Hematopoietic multipotent progenitor cell treated with erythropoietin and hydrocortisone succinate and interleukin-3 and kit ligand, for 15 days (in vitro differentiated cells): ENCODE measurements at places on chromosomes 4 and X.

GRCh38 chrX:139454743-139455142 lies 75.8 kb upstream of the F9 start:
- no peak for DNase-seq

DNA sequence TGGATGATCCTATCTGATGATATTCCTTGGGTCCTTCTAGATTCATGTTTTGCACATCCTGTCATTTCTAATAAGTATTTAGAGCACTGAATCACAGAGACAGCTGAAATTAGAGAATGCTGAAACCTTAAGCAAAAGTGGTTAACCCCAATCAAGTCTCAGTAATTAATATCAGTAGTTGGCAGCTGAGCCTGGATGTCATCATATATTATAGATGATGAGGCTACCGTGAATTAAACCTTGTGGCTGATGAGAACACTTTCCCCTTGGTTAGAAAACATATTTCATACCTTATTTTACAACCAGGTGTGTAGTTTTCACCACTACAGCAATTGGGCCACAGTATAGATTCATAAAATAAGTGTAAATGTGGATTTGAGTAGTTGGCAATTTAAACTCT lies 499.0 kb downstream of the PDGFC start:
- DNase-seq, result no peak

DNA sequence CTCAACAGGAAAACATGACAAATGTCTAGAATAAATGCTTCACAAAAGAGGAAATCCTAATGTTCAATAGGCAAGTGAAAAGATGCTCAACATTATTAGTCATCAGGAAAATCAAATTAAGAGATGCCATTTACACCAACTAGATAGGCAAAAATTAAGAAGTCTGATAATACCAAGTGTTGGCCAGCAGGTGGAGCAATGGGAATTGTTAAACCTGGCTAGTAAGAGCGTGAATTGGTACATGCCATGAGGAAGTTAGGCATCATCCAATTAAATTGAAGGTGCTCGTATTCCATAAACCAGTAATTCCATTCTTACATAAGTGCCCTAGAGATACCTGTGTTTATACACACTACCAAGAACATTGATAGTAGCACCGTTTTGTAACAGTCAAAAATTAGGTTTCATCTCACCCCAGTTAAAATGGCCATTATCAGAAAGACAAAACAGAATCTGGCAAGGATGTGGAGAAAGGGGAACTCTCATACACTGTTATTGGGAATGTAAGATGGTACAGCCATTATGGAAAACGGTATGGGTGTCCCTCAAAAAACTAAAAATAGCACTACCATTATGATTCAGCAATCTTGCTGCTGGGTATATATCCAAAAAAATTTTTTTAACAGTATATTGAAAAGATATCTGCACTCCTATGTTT lies 14.0 kb upstream of the ZCCHC18 start:
- DNase-seq, result peak; percentile 47

GRCh38 chr4:170610434-170610833 lies 520.7 kb upstream of the AADAT start:
- DNase-seq, result no peak

GRCh38 chrX:92213786-92214185 lies 434.6 kb downstream of the PCDH11X start:
- DNase-seq, result no peak
